A549 (cell line): ENCODE measurements at places on chromosomes 1 and 21. TPM values are rescaled to one million over a fixed set of nuclear protein-coding genes. Genes with fewer than 3 reads are reported as not detected.
A peak's percentile ranks its signal among the peaks of the same experiment; 100 is the strongest.

- DNase-seq, result no peak
Observed at GRCh38 chr1:204633665-204634064, 51.9 kb downstream of the LRRN2 start.

- DNase-seq, result no peak
Observed at GRCh38 chr1:97385536-97386277, 535.1 kb downstream of the DPYD start.

DNA sequence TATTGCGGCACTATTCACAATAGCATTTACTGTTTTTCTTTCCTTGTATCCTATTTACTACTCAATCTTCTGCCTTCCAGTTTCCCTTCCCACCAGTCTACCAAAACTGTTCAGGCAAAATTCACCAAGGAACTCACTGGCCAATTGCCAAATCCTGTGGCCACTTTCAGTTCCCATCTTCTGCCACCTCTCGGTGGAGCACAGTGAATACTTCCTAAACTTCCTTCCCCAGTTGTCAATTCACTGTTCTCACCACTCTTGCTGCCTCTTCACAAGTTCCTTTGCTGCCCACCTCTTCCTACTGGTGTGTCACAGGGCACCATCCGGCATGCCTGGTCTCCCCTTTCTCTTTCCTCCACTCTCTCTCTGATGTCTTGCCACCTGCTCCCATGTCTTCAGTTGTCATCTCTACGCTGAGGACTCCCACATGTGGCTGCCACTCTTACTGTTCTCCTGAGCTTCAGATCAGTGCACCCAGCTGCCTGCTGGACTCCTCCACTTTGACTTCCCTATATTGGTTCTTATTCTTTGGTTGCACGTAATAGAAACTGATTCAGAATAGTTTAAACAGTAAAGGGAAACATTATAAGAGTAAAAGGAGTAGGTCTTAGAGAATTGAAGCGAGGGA is 114.4 kb downstream of the PIK3R3 start:
- no peak for DNase-seq

The SPRR2A gene
- polyA plus RNA-seq, result not detected in 3 replicates

GRCh38 chr1:239418681-239419080 is 32.3 kb downstream of the CHRM3 start:
- no peak for DNase-seq

The C4BPA gene
- polyA plus RNA-seq, result 0.92 to 1.4 TPM (median 1.0 TPM) in 3 replicates

DNA sequence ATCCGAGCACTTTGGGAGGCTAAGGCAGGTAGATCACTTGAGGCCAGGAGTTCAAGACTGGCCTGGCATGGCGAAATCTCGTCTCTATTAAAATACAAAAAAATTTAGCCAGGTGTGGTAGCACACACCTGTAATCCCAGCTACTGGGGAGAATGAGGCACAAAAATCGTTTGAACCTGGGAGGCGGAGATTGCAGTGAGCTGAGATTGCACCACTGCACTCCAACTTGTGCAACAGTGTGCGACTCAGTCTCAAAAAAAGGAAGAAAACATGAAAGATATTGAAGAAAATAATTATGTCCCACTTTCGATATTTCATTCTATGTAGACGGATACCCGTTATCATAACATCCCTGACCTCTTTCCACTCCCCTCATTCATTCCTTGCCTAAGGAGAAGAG is 19.2 kb downstream of the TUT4 start:
- no peak for DNase-seq

DNA sequence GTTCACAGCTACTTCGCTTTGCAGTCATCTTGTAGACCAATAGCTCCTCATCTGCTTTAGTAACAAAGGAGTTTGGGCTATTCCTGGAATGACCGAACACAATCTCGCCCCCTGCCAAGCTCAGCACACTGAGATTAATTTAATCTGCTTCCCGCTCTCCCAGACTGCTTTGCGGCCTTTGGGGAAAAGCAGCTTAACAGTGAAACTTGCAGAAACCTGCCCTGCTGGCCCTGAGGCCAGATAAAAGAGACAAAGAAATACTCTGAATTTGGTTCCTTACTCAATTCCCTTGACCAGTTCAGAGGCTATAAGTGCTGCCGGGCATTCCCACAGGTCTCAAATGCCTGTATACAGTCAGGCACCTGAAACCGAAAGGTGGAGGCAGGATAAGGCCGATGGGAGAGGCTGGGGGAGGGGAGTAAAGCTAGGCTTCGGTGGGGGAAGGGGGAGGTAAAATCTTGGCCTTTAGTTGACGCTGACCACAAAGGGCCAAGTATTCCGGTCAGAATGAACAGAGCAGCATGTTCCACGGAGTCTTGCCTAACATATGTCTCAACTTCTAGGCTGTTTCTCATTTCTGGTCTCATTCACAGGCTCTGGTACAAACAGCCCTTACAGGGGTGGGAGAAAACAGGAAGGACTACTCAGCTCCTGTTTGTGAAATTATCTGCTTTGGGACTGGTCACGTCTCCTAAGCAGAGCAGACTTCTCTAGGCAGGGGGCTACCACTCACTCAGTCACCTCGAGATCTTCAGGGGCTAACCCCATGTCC is 17.7 kb upstream of the A3GALT2 start:
- no peak for DNase-seq

GRCh38 chr1:153776352-153776751 is 1.1 kb downstream of the SLC27A3 start:
- no peak for DNase-seq

DNA sequence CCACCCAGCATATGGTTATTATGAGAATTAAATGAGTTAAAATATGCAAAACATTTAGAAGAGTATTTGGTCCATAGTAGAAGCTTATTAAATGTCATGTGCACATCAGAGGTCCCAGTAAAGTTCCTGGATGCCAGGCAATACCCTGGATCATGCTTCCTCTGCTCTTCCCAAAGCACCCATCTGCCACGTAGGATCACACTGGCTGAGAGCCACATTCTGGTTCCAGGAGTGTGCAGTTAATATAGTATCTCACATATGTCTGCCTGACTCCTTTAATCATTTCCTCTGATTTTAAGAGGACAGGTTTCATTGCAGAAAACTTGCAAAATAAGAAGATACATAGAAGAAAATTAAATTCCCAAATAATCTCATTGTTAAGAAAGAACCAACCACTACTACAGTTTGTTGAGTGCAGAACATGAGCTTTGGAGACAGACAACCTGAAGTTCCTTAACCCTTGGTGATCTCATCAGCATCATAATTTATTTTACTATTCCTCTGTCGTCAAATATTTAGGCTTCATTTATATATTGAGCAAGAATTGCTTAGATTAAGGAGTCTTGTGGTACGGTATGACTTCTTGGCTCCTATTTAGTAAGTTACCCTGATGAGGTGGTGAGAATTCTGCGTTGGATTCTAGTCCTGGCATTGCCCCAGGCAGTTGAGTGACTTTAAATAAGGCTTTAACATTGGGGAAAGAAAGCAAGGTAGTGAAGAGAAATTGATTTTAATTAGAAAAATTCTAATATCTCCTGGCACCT is 12.3 kb downstream of the SGIP1 start:
- DNase-seq, result no peak

DNA sequence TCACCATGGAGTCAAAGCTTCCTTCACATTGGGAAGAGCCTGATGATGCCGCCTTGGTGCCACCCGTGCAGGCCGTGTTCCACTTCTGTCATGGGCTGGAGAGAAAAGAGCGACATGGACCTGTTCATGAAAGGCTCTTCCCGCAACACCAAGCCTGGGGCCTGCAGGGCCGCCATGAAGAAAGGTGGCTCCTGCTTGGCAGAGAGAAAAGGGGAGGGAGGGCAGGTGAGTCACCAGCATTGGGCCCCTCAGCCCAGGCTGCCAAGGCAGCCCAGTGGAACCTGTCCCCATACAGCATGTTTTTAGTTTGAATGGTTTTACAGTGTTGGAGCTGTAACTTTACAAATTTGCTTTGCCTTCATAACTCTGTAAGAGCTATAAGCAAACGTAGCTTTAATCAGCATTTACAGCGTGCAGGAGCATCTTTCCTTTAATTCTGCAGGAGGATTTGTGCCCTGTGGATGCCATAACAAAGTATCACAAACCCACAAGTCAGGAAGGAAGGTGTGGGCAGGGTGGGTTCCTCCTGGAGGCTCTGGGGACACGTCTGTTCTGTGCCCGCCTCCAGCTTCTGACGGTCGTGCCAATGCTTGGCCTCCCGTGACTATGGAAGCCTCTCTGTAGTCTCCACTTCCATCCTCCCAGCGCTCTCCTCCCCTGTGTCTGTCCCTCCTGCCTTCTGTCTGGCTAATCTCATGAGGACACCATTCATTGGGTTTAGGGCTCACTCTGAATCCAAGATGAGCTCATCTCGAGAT is 49.1 kb downstream of the RIPK4 start:
- no peak for DNase-seq

DNA sequence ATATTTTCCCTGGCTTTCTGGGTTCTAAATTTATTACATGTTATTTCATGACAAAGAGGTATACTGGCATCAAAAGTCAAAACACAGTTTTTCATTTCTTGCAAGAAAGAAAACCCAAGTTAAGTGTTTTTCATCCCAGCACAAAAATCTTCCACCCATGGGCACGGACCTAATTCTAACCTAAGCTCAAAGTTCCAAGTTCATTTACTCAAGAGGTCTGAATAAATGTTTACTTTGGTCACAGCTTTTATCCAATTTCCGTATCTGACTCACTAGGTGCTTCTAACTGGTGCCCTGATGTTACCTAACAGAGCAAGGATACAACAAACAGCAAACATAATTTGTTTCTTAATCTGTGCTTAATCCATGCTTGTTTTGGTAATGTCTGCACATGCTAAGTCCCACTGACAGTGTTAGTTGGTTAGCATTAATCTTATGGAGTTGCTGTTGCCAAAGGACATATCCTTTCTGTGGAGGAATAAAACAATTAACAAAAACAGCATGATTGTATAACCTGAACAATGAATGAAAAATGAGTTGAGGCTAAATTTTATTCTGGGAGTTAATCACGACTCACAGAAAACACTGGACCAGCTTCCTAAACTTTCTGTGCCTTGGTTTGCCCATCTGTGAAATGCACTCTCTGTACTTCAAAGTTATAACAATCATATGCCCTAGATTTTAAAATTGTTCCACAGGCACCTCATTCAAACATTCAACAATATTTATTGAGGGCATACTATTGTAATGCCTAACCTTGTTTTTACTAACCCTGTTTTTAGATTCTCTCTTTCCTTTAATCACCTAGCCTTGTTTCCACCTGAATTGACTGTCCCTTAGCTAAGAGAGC is 4.2 kb upstream of the CHD1L start:
- peak; percentile 65 for DNase-seq

GRCh38 chr1:172089768-172090510 is 248.6 kb downstream of the DNM3 start:
- peak; percentile 23 for DNase-seq

The PPFIA4 gene
- polyA plus RNA-seq, result 0.33 to 0.63 TPM (median 0.44 TPM) in 3 replicates

- no peak for DNase-seq
Observed at GRCh38 chr1:186183970-186184628, 191.0 kb downstream of the TPR start.

DNA sequence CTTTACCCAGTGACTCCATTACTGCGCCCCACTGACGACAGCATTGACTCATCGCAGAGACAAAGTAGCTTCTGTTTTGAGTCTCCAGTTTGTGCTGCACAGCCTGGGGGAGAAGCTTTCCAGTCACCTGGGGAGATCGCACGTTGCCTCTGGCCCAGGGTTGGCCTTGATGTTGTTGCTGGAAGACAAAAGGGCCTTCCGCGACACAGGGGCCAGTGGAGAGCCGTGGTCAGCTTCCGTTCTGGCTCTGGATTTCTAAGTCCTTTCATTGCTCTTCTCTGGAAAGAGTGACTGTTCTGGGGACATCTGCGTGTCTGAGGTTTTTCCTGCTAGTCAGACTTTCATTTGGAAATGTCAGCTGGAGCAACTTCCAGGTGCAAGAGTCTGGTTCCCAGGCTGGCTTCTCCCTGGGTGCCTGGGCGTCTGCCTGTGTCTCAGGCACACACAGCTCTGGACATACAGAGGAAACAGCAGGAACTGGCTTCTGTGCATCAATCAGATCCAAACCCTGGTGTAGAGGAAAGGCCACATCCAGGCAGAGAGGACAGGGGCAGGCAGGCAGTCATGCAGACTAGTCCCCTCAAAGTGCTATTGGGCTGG is 257.0 kb downstream of the SIPA1L2 start:
- no peak for DNase-seq

- no peak for DNase-seq
Observed at GRCh38 chr1:105636052-105636451, 1420.4 kb upstream of the PRMT6 start.

GRCh38 chr1:44225761-44226160 is 12.5 kb downstream of the DMAP1 start:
- DNase-seq, result peak; percentile 26
